Brain microvascular endothelial cell (primary cell): ENCODE measurements at places on chromosomes 3 and 15.
A peak's percentile ranks its signal among the peaks of the same experiment; 100 is the strongest.

- no peak for DNase-seq
Measured at GRCh38 chr3:103653996-103654395, 1219.2 kb downstream of the ZPLD1 start.

- peak; percentile 4 for DNase-seq
Measured at GRCh38 chr3:85821130-85821756, 862.5 kb downstream of the CADM2 start.

GRCh38 chr3:99700631-99701268 lies 62.4 kb downstream of the COL8A1 start:
- peak; percentile 87 for DNase-seq

DNA sequence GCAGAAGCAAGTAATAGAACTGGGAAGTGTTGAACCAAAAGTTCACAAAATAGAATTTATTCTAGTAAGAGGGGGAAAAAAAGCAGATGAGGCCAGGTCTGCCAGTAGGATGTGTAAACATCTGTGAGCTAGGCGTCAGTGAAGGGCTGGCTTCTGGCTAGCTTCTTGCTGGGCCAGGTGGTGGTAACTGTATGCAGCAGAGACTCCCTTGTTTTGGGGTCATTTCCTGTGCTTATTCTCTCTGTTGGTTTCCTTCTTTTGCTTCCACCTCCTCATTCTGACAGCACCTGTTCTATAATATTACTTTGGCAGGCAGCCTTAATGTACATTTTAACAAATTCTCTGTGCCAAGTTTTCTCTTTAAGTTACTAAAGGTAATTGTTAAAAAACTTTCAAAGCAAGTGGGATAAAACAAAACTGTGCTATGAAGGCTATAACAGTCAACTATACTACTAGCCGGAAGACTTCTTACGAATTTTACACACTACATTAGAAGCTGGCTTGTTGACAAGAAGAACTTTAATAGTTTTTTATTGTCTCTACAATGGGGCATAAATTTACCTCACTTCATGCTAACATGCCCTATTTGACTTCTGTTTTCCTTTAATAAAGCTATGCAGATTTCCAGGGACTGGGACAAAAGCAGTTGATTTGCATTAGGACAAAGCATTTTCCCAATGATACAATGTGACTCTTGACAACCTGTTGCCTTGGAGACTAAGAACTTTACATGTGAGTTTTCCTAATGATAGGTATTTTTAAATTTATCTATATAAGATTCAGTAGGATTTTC lies 318.8 kb upstream of the NAALADL2 start:
- DNase-seq = no peak

GRCh38 chr3:40523781-40524180 lies 979 bp upstream of the ZNF621 start:
- DNase-seq = no peak

- no peak for DNase-seq
Measured at GRCh38 chr3:186121968-186122367, 13.1 kb upstream of the ETV5 start.

GRCh38 chr3:40129981-40130380 lies 179.5 kb upstream of the EIF1B start:
- DNase-seq = no peak

GRCh38 chr3:184354121-184354728 lies 7.2 kb downstream of the CLCN2 start:
- DNase-seq = no peak

- no peak for DNase-seq
Measured at GRCh38 chr3:78906245-78906644, 861.6 kb downstream of the ROBO1 start.

- no peak for DNase-seq
Measured at GRCh38 chr3:38111696-38112377, 25.1 kb downstream of the ACAA1 start.

- DNase-seq = peak; percentile 86
Measured at GRCh38 chr15:85649372-85649771, 145.4 kb downstream of the KLHL25 start.

- DNase-seq = peak; percentile 75
Measured at GRCh38 chr3:52052831-52053306, 3.5 kb downstream of the DUSP7 start.

DNA sequence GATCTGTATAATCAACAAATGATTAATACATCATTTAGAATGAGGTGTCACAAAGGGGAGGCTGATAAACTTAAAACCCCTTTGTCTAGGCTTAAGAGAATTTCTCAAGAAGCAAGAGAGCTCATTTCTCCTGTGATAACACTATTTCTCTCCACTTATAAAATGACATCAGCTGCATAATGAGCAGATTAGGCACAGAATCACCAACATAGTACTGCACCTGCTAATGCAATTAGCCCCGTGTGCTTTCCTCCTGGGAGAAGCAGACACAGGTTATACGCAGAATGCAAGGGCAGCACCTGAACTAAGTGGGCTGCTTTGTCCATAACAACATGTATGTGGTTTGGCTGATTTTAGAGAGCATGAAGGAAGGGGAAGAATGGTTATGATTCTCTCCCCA lies 515.3 kb upstream of the CFAP20DC start:
- no peak for DNase-seq

- peak; percentile 16 for DNase-seq
Measured at GRCh38 chr15:47470983-47471382, 246.3 kb upstream of the SEMA6D start.

DNA sequence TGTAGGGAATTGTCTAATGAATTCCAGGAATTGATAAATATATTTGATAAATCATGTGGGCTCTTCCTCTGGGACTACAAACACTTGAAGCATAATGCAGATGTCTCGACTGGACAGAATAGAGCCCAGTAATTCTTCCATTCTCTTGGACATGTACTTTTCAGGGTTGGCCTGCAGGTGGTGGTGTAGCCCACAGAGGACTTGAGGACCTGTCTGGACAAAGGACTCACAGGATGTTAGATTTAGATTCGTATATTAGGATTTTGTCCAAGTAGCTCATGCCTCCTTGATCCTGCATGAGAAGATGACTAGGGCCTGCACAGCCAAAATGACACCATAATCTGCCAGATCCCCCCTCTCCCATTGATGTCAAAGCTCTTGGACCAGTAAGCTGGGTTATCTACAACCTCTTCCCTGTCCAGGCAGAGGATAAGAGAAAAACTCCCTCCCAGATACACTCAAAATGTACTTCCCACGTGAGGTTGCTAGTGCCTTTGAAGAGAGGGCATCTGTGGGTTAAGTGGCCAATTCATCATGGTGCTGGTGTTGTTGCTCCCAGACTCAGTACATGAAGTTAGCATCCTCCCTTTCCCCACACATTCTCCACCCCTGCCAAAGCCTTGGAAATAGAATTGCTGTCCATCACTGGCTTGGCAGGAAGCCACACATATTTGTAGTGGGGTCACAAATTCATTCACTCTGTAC lies 88.6 kb upstream of the ZNF280D start:
- peak; percentile 53 for DNase-seq

GRCh38 chr15:48297668-48298067 lies 33.6 kb upstream of the DUT start:
- no peak for DNase-seq

DNA sequence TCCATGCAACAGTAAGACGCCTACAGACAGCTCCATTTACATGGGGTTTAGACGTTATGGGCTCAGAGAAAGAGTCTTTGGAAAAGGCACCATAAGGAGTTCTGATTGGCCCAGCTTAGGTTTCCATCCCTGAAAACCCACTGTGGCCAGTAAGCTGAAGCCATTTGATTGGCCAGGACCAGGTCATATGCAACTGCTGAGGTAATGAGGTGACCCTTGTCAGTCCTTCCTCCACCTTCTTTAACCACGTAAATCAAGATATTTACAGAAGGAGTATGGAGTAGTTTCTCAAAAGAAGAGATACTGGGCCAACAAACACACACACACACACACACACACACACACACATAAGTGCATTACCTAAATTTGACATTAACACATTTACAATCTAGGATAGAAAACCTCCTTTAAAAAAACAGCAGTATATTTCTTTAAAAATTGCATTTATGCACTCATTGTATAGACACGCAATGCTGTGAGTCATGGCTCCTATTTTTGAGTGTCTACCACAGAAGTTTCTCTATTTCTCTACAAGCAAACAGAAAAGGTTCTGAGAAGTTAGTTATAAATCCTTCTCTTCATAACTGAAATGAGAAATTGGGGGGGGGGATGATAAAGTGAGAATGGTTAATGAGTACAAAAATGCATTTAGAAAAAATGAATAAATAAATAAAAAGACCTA lies 16.3 kb upstream of the MB21D2 start:
- peak; percentile 56 for DNase-seq

DNA sequence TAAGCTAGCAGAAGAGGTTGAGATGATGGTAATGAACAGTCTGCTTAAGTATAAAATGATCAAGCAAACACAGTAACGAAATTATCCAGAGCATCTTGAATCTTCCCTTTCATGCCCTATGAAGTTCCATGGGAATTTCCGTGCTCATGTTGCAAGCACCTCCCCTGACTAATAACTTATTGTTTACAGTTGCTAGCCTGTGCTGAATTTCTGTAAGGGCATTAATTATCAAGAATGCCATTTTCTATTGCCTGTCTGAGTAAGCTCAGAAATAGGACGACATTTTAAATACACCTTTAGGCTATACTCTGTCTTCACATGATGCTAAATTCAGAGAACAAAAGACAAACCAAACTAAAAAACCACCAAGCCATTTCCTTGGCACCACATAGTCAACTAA lies 257.5 kb upstream of the LRTM1 start:
- no peak for DNase-seq

- DNase-seq = no peak
Measured at GRCh38 chr15:41804916-41805666, 22.8 kb upstream of the JMJD7 start.

DNA sequence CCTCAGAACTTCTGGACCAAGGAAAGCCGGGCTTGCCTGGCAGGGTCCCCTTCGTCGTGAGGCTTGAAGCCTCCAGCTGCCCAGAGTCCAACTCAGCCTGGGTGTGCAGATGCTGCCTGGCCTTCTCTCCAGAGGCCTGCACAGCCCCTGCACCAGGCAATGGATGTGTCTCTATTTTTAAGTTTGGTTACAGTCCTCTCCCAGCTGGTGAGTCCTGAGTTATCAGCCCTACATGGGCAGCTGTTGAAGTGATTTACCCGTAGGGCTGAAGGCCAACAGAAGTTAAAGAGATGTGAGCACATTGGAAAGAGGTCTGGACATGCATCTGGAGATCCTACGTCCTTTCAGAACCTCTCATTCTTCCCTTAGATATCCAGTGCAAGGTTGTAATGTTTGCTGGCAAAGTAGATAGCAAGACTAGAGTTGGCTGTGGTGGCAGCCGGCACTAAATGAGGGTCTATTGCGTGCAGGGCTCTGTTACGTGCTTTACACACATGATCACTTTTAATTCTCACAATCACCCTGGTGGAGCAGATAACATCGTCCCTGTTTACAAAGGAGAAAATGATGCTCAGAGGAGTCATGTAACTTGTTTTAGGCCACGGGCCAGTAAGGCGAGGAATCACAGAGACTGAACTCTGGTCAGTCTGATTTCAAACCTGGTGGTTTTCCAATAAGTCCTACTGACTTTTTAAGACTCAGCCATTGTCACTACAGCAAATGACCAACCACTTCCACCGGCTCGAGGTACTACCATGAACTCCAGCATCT lies 9.9 kb downstream of the FYCO1 start:
- DNase-seq = no peak

DNA sequence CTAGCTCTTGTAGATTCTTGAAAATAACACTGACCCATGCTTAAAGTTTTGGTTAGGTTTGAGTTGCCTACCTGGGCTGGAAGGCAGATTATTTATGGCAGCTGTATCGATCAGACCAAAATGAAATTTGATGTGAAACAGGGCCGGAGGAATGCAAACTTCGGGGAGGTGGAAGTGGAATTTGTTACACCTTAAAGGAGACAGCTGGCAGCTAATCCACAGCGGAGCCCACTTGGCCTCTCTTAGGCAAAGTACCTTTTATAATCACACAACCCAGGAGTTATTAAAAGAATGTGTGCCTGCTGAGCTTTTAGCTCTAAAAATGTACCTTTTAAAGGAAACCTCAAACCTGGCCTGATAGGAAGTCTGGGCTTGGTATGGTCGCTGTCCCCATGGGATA lies 250.9 kb upstream of the TPM1 start:
- no peak for DNase-seq

- no peak for DNase-seq
Measured at GRCh38 chr15:46708226-46708625, 1009.1 kb upstream of the SEMA6D start.
